Fibroblast of the conjunctiva (primary cell): ENCODE measurements at places on chromosomes 7 and 10.

DNA sequence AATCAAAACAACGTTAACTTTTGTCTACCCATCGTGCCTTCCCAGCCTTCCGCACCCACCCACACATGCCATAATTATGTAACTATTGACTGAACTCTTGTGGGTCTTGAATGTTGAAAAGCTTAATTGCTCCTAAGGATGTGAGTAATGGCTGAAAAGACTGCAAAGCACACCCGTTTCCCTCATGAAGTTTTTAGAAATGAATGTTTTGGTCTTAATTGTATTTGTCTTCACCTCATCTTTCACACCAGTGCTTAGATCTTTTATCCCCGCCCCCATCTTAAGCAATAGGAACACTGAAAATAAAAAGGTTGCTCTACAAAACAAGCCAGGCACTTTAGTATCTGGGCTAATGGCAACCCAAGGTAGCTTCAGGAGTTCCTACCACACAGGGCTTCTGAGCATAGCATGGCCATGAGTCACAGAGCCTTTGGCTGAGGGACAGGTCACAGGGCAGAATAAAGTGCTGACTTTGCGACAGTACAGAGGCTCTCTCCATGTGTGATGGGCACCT is 690.5 kb downstream of the PARD3 start:
- no peak for DNase-seq

- peak; percentile 4 for DNase-seq
Observed at GRCh38 chr7:112112822-112113255, 93.4 kb downstream of the DOCK4 start.

DNA sequence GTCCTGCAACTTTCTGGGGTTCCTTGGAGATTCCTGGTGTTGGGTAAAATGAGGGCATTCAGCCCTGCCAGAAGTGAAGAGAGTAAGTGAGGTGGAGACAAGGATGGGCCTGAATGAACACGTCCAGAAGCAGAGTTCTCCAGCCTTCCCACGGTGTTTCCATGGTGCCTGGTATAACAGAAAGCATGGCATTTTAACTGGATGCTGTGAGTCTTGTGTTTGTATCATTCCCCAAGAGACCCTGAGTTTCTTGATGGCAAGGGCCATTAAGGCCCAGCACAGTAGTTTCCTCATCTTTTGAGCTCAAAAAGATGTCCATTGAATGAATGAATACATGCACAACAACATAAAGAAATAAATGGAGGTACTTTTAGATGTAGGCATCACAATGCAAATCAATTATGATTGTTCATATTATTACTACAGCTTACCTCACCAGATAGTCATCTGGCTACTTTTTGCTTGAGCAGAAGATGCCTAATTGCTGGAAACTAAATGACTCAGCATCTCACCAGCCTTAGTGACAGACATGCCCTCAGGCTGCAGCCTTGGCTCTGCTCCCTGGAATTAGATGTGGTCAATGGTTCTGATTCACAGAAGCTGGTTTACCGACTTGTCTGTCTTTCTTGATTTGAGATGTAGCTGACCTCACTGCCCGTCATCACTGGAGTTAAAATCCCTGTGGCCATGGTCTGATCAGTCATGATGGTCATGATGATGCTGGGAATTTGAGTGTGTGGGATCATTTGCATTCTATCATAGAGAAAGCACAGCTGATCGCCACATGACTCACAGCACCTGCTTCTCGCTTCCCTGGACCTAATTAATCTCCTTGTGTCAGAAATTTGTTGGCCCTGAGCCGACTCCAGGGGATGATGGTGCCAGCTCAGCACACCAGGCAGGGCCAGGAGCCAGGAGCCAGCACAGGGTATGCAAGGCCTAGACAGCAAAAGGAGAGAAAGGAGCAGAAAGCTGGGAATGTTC is 83.9 kb downstream of the CXCL12 start:
- peak; percentile 85 for DNase-seq

GRCh38 chr7:92753614-92754013 is 82.8 kb downstream of the CDK6 start:
- no peak for DNase-seq

GRCh38 chr10:69858201-69858600 is 56.5 kb downstream of the COL13A1 start:
- no peak for DNase-seq

GRCh38 chr7:31957756-31958155 is 112.5 kb downstream of the PDE1C start:
- no peak for DNase-seq

GRCh38 chr7:2715341-2716231 is 27.6 kb downstream of the AMZ1 start:
- no peak for DNase-seq

DNA sequence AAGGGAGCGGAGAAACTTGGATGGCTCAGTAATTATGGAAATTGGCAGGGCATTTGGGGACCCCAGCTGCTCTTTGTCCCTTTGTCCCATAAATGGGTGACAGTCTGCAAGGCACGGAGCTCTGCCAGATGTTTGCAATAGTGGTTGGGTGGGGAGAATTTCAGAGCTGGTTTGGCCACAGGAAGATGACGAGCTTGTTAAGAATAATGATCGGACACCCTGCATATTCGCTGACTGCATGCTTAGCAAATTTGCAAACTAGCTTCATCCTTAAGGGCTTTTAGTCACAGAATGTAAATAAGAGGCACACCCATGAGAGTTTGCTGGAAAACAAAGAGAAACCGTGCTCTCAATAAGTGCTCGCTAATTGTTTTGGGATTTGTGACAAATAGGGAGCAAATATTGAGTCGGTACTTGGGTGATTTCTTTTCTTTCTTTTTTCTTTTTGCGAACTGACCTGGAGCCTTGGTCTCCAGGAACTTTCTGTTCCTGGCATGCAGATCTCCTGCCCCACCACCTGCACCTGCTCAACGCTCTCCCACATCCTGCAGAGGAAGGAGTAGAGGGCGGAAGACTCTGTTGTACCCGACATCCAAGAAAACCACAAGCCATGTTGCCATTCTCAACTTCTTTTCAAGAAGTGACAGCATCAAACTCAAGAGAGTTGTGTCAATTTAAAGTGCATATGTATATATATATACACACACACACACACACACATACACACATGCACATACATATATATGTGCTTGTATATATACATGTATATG is 238.9 kb downstream of the CAMK1D start:
- DNase-seq, result no peak

- DNase-seq, result peak; percentile 88
Observed at GRCh38 chr10:90306187-90306586, 551.7 kb downstream of the HTR7 start.

DNA sequence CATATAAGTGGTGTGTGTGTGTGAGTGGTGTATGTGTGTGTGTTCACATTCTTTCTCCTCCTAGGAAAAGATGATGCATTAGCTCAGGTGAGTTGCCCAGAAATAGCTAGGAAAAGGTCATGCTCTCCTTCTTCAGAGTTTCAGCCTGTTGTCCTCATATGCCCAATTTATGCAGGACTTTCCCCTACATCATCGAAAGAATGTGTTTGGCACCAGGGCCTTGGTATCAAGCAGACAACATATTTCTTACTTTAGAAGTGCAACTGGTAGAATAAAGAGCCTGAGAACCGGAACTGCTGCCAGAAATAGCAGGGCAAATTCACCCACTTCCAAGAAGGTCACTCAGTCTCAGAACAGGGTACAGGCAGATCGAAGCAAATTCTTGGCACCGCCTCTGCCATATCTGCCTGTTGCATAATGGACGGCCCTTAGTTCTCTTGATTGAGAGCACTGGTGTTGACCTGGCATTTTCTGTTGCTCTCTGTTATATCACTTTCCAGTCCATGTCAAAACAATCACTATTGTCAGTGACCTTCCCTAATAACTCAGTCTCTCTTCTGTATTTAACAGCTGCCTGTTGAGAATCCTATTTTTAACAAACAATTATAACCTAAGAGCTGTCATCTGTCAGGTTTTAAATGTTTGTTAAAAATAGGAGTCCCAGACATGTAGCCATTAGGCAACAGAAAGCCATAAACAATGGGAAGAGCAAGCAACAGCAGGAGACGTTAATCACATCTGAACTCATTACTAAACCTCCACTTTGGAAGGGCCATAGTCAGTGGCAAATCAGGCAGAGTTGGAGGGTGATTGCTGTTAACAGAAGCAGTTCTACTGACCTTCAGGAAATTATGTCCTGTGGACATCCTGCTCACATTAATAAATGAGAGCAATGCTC is 20.7 kb downstream of the ADRB1 start:
- DNase-seq, result no peak

DNA sequence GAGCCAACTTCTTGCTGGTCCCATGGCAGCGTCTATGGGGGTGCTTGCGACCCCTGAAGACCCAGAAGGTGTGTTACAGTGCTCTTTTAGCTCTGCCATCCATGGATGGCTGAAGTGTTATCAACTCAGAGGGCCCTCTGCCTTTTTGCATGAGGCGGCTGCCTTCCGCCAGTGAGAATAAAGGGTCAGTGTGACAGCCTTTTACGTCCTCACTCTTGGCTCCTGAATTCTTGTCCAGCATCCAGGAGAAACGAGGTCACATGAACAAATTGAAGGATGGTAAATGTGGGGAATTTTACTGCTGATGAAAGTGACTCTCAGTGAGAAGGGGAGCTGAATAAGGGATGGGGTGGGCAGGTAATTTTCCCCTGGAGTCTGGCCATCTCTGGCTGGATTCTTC is 24.1 kb downstream of the SSMEM1 start:
- DNase-seq, result no peak

- no peak for DNase-seq
Observed at GRCh38 chr10:98885378-98885777, 350.3 kb downstream of the HPSE2 start.

DNA sequence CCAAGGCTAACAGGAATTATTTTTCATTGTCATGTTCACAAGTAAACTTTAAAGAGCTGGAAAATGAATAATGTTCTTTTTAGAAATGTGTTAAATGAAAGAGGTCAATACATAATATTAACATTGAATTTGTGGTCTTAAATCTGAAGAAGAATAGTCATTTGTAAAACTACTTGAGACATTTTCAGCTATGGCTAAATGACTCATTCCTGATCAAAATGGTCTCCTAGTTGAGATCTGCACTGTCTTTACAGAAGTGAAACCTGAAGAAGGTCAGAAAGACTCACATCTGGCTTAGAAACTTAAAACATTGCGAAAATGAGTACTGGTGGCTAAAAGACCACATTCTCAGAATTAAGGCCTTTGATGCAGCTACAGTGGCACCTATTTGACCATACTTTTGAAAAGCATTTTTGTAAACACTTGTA is 5.9 kb downstream of the PIK3CG start:
- no peak for DNase-seq

DNA sequence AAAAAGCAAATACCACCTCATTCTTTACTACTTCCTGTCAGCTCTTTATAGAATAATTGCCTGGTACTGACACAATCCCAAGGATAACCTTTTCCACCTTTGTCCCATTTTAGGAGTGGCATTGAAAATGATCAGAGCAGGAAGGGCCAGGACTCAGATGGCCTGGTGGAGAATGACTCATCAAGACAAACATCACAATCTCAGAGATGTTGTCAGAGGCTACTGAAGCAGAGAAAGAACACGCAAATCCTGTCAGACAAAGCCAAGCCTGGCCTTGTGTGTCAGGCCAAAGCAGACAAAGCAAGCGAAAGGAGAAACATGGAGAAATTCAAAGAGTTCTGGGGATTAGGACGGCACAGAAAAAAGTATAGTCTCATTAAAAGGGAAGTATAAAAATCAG is 40.9 kb downstream of the NSUN6 start:
- DNase-seq, result peak; percentile 57

DNA sequence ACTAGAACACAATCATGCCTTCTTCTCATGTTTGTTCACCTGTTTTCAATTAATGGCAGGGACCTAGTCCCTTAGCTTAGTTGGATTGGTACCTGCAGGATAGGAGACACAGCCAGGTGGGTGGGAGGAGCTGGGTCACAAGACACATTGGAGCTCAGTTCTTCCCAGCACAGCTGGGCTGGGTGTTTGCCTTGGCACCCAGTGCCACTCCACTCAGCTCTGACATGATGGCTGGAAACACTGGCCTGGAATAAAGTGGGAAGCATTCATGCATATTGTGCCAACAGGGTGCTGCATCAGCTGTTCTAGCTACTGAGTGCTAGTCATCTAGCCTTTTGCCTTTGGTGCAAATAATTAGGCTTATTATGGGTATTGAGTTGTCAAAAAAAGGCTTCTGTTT is 226.1 kb downstream of the PTEN start:
- DNase-seq, result no peak

DNA sequence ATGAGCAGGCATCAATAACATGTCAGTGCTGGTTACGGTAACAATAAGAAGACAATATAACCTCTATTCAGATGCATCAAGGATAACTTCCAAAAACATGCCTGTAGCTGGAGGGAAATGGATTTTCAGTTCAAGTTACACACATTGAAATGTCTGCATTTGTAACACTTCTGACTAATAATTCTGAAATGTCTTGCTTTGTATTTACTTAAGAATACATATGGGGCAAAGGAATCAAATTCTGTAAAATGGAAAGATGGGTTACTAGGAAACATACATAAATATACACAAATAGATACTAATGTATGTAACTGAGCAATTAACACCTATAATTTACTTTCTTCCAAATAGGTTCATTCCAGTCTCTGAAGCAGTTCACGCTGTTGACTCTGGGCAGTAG is 18.6 kb upstream of the MTPN start:
- DNase-seq, result no peak

DNA sequence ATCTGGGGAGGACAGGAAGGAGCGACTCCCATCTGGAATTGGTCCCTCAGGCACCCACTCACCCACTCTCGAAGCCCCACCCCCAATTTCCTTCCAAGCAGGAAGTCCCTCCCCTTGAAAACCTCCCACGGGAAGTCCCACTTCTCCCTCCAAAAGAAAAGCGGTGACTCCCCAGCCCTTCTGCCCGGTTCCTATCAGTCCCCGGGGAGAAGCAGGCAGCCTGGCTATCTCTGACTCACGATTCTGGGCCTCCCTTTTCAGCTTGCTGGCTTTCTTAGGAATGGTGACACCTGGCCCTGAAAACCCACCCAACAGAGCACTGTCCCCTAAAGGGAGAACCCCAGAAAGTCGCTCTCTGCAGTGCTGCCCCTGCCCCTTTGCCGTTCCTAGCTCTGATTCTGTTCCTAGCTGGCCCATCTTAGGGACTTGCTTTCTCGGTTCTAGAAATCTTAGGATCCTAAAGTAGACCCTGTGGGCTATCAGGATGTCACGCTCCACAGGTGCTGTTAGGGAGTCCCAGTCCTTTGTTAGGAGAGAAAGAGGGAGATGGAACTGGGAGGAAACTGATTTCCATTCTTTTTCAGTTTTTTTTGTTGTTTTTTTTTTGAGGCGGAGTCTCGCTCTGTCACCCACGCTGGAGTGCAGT is 6.0 kb downstream of the TSC22D4 start:
- no peak for DNase-seq

DNA sequence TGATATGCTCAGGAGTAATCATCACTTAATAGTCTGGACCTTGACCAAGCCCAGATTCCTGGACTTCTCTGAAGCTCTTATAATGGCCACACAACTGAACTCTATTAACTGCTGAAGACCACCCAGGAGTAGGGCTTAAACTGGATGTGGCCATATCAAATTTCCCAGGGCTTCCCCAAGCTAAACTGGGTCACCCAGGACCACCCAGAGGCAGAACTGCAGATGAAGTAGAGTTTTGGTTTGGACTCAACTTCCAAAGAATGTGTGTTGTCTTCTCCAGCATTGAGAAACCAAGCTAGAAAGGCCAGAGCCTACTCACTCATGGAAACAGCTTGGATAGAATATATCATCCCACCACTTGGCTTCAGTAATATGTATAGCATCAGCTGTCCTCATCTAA is 358.2 kb upstream of the MEOX2 start:
- DNase-seq, result no peak

GRCh38 chr7:7792056-7792455 is 73.6 kb upstream of the RPA3 start:
- no peak for DNase-seq
